ENCODE measurements at places on chromosomes 6 and 20.

DNA sequence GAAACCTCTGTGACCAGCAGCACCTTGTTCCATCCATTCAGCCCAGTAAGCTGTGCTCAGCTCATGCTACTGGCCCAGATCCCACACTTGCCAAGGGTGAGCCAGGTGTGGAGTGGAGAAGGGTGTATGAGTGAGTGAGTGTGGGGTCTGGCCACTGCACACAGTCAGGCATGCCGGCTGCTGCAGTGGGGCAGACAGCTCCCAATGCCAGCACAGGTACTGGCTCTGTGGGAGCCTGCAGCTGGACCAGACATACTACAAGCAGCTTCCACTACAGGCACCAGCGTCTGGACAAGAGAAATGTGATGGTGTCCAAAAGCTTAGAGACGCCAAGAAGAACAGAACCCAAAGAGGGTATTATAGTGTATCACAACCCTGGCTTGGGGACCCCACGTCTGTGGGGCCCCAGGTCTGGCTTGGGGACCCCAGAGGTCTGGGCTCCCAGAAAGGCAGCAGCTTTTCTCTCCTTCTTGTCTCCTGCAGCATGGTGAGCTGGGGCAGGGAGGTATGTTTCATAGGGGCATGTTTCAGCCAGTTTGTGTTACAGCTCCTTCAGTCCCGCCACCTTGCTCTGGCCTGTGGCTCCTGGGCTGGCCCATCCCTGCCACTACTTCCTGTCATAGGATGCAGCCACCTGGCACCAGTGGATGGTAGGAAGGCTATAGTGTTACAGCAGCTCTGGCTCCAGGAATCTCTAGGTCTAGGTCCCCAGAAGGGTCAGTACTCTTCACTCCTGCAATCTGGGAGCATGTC, 152.4 kb upstream of the HSF2 start:
- no peak for DNase-seq

GRCh38 chr6:35706468-35706867, 17.8 kb upstream of the FKBP5 start:
- no peak for DNase-seq

- no peak for DNase-seq
These were observed 37.5 kb upstream of the HAO1 start for GRCh38 chr20:7977709-7978108.

DNA sequence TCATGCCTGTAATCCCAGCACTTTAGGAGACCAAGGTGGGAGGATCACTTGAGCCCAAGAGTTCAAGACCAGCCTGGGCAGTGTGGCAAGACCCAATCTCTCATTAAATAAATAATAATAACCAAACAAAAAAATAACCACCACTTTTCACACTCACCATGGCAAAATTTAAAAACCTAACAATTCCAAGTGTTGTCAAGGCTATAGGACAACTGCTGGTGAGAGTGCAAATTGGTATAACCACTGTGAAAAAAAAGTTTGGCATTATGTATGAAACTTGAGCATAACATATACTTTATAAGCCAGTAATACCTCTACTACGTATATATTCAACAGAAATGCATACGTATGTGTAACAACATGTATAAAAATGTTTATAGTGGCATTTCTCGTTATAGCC, 3.8 kb downstream of the PRR3 start:
- DNase-seq: no peak

DNA sequence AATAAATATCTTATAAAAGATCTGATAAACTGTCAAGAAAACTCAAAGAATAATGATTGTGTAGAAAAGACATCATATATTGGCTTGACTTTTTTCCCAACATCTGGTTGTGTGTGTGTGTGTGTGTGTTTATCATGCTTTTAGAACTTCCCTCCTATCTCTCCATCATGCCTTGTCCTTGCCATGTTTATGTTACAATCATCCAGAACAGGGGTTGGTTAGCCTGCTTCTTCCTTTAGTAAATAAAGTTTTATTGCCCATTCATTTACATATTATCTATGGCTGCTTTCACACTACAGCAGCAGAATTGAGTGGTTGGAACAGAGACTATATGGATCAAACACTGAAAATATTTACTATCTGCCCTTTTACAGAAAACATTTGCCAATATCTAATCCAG, 52.8 kb upstream of the RIPOR2 start:
- no peak for DNase-seq

DNA sequence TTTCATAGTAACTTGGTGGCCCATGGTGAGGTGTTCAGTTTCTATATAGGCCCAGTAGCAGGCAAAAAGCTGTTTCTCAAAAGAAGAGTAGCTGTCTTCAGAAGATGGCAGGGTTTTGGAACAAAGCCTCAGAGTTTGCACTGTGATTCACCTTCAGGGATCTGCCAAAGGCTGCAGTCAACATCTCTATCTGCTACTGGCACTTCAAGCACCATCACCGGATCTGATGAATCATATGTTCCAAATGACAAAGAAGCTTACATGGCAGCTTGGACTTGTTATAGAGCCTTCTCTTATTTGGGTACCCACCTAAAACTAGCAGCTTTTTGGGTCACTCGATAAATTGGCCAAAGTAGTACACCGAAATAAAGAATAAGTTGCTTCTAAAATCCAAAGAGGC, 39.5 kb downstream of the PKIB start:
- no peak for DNase-seq
